ENCODE measurements at places on chromosomes 5 and 9.

DNA sequence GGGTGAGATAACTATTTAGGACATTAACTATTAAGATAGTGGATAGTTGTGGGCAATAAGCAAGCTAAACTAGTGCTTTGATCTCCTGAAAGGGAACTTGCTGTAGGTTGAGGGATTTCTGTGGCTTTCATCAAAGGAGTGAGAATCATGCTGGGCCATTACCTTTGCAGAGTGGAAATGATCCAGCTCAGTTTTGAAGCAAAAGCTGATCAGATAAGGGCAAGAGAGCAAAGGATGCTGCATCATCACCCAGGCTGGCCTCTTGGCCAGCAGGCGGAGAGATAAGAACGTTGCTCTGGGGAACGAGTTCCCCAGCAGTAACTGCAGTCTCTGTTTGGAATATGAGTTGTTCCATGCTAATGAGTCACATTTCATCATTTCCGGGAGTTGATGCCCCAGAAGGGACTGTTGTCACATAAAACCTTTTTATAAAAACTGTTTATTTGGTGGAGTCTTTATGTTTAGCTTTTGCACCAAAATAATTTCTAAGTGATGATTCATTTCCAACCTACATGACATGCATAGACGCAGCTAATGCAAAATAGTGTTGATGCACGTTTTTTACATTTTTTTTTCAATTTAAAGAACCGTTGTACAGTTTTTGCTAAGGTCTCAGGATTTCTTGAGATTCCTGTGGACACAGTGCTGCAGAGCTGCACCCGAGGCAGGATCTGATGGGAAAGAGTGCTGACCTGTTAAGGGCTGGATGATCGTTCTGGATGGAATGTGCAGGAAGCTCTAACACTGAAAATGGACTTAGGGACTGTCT is 99.3 kb downstream of the ACTBL2 start:
- no peak for DNase-seq

DNA sequence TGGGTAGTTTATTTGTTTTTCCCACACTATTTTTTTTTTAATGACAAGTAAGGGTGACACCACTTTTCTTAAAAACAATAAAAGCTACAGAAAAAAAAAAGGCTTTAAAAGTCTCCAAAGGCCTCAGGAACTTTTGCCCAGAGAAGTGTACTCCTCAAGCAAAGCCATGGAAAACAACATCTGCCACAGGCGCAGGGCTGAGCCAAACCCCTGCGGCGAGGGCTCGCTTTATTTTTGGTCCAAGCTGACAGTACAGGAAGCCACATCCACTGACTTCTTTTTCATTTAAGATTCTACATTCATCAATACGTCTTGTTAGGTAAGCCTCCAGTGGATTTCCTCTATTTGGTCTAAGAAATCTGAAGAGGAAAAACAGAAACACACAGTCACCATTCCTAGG is 51.9 kb upstream of the IFNK start:
- no peak for DNase-seq

DNA sequence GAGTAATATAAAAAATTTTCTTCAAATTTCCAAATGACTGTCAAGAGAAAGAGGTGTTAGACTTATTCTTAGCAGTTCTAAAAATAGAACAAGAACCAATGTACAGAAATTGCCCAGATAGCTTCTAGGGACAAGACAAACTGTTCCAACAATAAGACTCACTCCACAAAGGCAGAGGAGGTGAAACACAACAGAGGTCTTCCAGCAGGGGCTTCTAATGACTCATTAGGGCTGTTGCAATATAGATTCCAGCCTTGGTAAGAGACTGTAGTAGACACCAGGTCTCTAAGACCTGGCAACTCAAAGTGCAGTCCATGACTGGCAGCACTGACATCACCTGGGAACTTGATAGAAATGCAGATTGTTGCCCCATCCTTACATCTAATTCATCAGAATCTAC is 134.6 kb upstream of the VLDLR start:
- no peak for DNase-seq

GRCh38 chr9:113844466-113844865 is 31.6 kb upstream of the ZNF618 start:
- no peak for DNase-seq

- no peak for DNase-seq
These were observed 73.0 kb upstream of the PJA2 start for GRCh38 chr5:109482748-109483147.

GRCh38 chr5:72301557-72301956 is 18.5 kb downstream of the MRPS27 start:
- no peak for DNase-seq

Measured in frontal cortex (tissue), 4 donors.